ENCODE measurements at places on chromosomes 16 and 17.

DNA sequence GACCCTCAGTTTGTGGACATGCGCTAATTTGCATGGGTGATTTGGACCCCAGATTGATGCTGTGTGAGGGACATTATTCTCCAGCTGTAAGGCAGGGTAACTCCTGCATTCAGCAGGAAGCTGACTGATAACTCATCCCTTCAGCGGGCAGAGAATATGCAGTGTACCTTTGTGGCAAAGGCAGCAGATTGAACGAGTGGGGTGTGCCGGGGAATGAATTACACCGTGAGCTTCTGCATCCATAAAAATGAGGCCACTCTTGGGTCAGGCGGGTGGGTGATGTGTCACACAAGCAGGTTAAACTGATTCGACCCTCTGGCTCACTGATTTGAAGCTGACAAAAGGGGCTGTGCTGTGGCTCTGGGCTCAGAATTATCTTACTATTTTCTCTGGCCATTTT is 128.9 kb upstream of the PMFBP1 start:
- DNase-seq: no peak

DNA sequence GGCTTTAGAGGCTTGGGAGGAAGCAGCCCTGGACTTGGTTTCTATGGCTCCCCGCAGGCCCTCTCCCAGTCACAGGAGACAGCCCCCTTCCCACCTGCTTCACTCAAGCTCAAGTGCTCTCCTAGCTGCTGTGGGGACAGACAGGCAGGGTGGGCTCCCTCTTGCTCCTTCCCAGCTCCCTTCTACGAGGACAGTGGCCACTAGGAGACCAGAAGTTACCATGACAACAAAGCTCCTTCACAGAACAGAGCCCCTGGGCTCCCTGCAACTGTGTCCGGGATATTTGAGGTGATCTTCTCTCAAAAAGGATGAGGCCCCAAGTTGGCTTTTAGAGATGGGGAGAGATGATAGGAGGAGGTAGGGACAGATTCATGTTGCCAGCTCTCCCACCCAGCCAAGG is 116.3 kb downstream of the AMFR start:
- DNase-seq: no peak

GRCh38 chr16:57029161-57030160 is 40.1 kb downstream of the NLRC5 start:
- no peak for DNase-seq

GRCh38 chr17:73747221-73748002 is 103.2 kb upstream of the SDK2 start:
- DNase-seq: no peak

DNA sequence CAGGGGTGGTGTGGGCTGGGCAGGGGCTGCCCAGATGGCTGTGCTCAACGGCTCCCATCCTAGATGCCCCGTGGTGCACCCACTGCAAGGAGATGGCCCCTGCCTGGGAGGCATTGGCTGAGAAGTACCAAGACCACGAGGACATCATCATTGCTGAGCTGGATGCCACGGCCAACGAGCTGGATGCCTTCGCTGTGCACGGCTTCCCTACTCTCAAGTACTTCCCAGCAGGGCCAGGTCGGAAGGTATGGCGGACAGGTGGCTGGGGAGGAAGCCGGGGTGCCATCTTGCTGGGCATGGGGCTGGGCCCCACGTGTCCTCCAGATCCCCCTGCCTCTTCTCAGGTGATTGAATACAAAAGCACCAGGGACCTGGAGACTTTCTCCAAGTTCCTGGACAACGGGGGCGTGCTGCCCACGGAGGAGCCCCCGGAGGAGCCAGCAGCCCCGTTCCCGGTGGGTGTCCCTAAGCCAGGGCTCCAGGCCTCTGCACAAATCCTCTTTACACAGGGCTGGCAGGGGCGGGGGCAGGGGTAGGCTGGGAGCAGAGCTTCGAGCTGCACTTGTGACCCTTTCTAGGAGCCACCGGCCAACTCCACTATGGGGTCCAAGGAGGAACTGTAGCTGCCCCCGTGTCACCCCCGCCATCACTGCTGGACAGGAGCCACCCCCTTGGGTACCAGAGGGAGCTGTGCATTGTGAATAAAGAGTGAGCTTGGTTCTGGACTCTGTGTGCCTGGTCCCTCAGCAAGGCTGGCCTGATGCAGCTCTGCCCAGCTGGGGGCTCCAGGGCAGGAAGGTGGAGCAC is 3.7 kb downstream of the PDIA2 start:
- no peak for DNase-seq

- no peak for DNase-seq
Observed at GRCh38 chr17:4040784-4041183, 76.5 kb upstream of the ATP2A3 start.

GRCh38 chr16:65817066-65817465 is 549.4 kb upstream of the CDH5 start:
- DNase-seq: no peak

- DNase-seq: no peak
Observed at GRCh38 chr16:81238296-81239011, at the start of gene BCO1. Gene BCO1, plus strand, starts transcription at chr16:81238689. Its CDS starts 220 bp downstream, at chr16:81238909.

- DNase-seq: no peak
Observed at GRCh38 chr16:71754652-71755051, 30.2 kb upstream of the PHLPP2 start.

DNA sequence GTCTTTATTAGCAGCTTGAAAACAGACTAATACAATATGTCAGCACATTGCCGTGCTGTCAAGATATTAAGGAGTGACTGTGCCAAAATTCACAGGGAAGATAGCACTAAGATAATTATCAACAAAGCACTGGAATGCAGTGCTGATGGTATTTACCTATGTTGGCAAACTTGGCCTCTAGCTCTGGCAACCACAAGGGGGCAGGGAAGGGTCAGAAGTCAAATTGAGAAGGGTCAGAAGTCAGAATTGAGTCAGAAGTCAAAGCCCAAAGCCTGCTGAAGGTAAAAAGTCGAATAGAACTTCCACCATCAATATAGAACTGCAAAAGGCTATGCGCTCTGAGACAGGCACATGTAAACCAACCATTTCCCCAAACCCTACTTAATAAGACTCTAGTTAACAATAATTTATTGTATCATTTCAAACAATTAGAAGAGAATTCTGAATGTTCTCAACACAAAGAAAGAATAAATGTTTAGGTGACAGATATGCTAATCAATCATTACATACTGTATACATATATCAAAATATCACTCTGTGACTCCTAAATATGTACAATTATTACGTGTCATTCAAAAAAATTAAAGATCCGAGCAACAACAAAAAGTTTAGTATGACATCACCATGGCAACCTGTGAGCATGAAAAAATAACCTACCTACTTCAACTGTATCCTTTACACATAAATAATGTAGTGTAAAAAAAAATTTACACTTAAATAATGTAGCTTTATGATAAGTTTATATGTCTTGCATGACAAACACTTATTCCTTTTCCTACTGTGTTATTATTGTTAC is 916.1 kb downstream of the KCNJ2 start:
- no peak for DNase-seq

- no peak for DNase-seq
Observed at GRCh38 chr16:77610496-77610895, 111.8 kb upstream of the NUDT7 start.

- no peak for DNase-seq
Observed at GRCh38 chr16:10578474-10579316, 1.7 kb downstream of the EMP2 start.

DNA sequence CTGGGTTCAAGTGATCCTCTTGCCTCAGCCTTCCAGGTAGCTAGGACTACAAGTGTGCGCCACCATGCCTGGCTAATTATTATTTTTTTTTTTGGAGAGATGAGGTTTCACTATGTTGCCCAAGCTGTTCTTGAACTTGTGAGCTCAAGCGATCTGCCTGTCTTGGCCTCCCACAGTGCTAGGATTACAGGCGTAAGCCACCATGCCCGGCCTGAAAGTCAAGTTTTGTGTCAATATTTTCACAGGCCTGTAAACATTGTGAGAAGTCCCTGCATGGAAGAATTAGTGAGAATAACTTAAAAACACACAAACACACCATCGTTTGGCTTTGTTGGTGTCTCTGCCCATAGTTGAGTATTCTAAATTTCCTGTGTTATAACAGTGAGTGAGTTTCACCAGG is 22.2 kb downstream of the NUP85 start:
- DNase-seq: no peak

DNA sequence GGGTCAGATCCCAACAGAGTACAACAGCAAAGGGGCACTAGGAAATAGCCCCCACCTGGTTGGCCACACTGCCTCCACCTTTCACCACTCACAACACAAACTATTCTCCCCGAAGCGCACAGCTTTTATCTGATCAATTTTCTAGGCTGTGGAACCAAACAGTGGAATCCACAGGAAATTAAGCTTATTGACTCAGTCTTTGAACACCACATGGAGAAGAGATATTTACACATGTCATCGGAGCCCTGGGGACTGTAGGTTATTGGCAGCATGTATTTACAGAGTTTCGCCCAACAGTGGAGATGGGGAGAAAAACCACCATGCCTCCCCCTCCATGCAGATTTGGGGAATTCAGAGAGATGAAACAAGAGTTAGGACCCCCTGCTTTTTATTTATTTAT is 154.8 kb downstream of the XYLT1 start:
- DNase-seq: no peak

- no peak for DNase-seq
Observed at GRCh38 chr17:8277317-8277716, 11.2 kb upstream of the RANGRF start.

- no peak for DNase-seq
Observed at GRCh38 chr16:89420204-89420603, 70.2 kb downstream of the ANKRD11 start.

DNA sequence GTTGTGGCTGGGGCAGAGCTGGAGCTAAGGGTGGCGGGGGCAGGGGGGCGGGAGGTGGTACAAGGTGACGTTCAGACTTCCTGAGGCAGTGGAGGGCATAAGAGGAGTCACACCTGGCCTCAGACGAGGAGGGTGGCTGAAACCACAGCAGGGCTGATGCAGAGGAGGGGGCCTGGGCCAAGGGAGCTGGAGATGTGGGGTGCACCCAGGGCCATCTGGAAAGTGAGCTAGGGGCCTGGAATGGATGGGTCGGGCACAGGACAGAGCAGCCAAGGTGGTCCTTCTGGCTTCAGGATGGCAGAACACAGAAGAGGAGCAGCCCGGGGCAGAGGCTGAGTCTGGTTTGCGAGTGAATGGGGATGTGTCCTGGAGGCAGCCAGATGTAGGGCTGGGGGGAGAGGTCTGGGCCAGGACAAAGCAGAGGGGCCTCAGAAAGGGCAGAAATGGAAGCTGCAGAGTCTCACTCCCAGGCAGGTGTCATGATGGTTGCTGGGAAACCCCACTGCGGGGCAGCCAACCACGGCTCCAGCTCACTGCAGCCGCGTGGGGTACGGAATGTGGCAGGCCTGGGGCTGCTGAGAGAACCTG is 57.6 kb downstream of the PRMT7 start:
- DNase-seq: no peak

DNA sequence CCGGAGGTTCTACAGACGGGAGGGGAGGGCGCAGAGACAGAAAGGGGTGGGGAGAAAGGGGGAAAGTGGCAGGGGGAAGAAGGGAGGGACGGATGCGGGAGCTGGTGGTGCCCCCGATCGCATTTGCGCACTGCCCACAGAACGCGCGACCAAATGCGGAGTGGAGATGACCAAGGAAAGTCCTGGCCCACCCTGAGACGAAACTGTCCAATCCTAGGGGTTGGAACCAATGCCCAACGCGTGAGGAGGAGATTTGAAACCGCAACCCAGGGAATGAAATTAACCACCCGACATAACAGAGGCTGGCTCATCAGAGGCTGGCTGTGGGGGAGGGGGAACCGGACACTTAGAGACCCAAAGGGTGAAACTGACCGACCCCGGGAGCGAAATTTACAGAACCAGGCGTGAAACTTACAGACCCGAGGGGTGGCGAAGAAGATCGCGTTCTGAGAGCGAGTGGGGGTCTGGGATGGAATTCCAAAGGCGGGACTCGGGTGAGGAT is 1.4 kb downstream of the HES7 start:
- DNase-seq: no peak

GRCh38 chr17:39867084-39867879 is 720 bp upstream of the ZPBP2 start:
- no peak for DNase-seq

DNA sequence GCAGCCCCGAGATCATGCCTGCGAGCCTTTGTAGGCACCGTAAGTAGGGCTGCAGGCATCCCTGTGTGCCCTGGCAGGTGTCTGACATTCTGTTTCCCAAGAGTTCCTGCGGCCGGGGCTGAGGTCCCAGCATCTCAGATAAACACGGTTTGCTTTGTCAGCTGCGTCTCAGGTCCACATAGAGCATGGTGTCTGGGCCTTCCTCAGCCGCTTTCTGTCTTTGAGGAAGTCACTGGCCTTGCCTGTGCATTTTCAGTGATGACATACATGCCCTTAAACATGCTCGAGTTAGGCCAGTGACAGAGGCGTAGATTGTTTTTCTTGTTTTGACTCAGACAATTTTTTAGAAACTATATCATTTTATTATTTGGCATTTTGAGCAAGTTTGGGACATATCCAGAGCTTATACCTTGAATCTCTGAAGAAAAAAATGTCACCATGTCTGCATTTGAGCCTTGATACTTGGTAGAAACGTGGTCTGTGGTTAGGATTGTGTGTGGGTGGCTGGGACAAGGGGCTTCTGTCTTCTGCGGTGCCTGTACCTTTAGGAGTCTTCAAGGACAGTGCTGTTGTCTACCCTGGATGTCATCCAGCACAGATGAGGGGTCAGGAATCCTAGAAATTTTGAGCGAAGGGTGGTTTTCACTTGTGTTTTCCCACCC is 105.8 kb downstream of the SNX29 start:
- no peak for DNase-seq

DNA sequence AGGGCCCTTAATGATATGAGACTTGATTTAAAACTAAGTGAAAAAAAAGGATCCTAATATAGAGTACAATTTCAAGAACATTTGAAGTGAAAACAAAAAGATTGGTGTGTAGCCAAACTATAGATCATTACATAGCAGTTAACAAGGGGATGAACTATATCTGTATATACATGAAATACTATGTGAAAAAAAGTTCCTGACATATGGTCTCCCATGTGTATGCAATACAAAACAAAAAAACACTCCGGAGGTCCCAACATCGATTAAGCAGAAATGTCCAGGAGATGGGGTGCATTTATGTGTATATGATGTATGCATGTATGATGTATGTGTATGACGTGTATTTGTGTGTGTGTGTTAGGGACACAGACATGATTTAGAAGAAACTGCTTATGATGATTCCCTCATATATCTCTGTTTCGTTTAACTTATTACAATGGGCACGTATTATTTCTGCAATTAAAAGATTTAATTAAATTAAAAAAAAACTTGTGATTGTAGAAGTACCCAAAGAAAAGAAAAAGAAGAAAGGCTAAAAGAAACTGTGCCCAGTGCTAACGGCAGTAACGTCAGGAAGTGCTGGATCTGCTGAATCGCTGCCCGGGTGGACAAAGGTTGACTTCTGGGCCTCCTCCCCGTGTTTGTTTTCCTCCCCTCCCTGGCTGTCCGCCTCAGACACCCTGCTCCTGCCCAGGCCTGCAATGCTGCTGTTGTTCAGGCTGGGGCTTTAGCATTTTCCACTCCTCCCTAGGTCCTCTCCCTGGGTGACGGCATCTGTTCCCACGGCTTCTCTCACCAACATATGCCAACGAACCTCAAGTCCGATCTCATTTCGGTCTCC is 36.9 kb downstream of the TBX4 start:
- DNase-seq: no peak

Data from stimulated activated CD8-positive, alpha-beta memory T cell treated with anti-CD3 and anti-CD28 coated beads, Interleukin-4, amount 100 ng/mL, for 1 hour (primary cell).